NCI-H2081 treated with DMSO at 0.1 percent for 48 hours (cell line): ENCODE measurements at places on chromosomes 6 and 20.

DNA sequence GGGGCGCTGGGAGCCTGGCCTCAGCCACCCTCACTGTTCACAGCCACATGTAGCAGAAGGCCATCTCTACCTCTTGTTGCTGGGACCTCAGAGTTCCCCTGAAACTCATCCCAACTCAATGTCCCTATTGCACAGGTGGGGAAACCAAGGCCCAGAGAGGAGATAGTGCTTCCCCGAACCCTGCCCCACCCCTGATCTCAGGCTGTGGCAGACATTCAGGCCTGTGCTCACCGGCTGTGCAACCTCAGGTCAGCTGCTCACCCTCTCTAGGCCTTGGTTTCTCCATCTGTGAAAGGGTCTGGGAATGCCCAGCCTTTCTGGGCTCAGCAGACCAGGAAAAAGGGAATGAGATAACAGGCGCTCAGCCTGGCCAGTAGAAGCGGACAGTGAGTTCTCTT is 6.4 kb upstream of the SLC52A3 start:
- no peak for DNase-seq

DNA sequence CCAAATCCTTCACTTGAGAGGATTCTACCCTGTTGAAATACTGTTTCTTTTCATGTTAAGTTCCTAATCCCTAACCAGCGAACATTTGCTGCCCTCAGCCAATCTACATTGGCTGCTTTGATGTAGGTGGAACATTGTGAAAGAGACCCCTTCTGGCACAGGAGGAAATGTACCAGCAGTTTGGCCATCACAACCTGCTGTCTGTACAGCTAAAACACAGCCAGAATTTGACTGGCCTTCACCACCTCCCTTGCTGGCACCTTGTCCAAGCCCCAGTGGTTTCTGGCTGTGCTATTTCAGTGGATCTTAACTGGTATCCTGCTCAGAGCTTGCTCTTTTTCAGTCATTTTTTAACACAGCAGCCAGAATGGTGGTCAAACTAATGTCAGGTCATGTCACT is 202.1 kb upstream of the EPHA7 start:
- no peak for DNase-seq

- no peak for DNase-seq
These were observed 6.6 kb upstream of the CCR6 start for GRCh38 chr6:167116109-167116837.

DNA sequence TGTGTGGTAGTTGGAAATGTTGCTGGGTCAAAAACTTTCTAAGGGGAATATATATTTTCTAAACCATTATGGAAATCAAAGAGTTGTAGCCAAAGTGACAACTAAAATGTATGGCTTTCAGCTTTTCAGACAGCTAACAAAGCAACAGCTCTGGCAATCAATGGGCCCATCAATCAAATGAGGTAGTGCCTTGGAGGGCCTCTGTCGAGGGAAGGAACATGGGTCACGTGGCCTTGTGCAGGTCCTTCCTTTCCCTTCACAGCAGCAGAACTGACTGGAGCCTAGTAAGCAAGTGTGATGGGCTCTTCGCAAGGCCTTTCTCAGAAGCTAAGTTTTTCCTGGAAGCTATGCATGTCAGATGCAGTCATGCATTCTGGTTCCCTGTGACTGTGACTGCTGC is 17.9 kb downstream of the FAXC start:
- no peak for DNase-seq

GRCh38 chr6:53539561-53539960 is 5.3 kb downstream of the GCLC start:
- DNase-seq: no peak

- no peak for DNase-seq
These were observed 147.9 kb downstream of the HAO1 start for GRCh38 chr20:7792150-7792869.

DNA sequence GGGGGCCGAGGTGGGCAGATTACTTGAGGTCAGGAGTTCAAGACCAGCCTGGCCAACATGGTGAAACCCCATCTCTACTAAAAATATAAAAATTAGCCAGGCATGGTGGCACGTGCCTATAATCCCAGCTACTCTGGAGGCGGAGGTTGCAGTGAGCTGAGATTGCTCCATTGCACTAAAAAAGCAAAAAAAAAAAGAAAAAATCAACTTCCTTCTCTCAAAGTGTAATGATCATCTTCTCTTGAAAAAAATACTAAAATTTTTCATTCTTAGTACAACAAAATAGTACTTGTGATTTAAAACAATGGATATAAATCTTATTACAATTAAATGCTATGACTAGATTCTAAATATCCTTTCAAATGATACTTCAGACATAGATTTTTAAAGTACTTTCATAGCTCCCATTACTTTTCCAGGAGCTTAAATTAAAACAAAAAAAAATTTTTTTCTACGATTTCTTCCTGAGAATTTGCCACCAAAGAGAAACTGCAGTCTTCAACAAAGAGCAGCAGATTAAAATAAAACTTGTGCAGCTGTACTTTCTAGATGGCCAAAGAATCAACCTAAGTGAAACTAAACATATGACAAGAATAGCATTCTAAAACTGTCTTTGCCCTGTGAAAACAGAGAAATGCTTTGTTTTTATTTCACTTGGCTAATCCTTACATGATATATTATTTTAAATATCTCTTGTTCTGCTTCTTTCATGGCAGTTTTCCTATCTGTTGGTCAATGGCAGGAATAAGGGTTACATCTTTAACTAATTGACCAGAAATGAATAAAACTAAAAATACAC is 75.2 kb downstream of the MAP3K5 start:
- DNase-seq: no peak

GRCh38 chr6:146546443-146547043 is 2.9 kb downstream of the RAB32 start:
- DNase-seq: no peak

DNA sequence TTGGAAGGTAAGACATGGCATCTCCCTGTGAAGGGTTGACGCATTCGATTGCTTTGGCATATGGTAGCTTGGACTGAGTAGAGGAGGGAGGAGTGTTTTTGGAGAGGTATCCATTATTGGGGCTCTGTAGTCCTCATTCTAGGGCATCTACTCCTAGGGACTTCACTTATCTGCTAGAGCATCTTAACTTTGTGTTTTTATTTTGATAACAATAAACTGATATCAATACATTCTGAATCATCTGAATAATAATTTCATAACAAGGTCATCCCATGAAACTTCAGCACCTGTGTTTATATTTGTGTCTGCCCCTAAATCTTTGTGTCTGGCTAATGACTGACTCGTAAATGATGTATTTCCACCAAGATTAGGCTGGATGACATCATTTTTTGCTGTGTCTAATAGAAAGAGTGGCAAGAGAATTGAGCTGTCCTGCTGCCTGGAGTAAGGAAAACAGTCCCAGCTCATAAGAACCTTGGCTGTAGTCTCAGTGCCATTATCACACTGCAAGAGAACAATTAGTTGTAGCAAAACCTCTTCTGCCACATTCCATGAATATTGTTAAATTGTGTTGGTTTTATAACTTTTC is 288.5 kb downstream of the PRL start:
- DNase-seq: no peak

- DNase-seq: no peak
These were observed 1307.0 kb upstream of the GJE1 start for GRCh38 chr6:140825731-140826130.

DNA sequence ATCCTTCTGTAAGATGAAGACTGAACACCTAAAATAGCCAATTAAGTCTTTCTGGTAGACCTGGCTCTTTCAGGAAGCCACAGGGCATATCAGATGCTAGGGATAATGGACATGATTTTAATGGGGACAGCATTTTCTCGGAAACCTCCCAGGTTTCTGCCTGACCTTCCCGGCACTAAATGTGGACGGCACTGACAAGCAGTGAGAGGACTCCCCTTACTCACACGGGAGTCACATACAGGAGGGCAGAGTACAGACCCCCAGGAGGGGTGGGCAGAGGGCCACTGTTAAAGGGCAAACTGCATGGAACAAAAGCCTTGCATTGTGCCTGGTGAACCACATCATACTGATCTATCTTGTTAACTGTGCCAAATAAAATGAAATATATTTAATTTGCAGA is 19.9 kb downstream of the PSMG4 start:
- no peak for DNase-seq

DNA sequence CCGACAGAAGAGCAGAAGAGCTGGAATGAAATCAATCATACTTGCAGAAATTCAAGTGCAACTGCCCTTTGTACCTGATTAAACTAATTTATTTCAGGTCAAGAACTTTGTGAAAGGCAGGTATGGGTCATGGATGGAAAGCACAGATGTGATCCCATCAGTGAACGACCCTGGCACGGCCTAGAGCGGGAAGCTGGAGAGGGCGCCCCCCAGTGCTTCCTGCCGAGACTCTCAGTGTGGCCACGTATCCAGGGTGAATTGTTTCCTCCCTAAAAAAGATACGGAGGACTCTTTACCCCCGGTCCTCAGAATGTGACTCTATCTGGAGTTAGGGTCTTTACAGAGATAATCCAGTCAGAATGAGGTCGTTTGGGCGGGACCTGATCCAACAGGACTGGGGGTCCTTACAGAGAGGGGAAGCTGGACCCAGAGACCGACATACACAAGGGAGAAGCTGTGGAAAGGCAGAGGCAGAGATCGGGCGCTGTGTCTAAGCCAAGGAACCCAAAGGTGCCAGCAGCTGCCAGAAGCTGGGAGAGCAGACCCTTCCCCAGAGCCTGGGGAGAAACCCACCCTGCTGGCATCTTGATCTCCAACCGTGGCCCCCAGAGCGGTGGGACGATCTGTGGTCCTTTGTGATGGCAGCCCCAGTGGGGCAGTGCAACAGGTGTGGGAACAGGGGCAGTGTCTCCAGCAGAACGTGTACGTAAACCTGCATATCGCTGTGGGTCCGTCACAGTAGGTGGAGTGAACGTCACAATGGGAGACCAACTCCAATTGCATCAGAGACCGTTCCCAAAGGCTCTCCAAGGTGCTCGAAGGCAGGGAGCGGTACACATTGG is 91.9 kb downstream of the TAF4 start:
- no peak for DNase-seq

DNA sequence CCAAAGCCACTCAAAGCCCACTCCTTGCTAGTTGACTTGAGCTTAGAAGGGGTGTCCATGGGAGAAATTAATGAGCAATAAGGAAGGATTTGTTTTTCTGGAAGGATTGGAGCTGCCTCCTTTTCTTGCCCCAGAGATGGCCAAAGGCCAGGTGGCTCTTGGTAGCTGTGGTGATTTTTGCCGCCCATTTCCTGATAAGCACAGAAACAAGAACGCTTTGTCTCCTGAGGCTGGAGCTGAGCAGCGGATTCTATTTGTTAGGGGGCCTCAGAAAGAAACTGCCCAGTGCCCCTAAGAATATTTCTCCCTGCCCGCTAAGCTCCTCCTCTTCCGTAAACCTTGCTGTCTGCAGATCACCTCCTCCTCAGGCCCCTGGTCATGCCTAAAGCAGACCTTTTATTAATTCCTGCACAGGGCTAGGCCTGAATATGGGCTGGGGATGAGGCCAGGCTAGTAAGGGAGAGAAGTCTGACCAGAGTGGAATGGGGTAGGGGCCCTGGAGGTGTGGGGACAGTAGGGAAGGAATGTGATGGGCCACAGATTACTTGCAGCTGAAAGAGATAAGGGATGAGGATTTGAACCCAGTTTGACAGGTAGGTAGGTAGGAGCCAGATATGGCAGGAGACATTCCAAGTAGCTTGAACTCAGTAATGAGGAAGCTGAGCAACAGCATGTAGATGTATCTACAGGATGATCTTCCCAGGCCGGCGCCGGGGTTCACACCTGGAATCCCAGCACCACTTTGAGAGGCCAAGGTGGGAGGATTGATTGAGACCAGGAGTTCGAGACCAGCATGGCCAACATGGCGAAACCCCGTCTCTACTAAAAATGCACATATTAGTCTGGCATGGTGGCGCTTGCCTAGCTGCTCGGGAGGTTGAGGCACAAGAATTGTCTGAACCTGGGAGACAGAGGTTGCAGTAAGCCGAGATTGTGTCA is 71.2 kb upstream of the NAA20 start:
- no peak for DNase-seq

DNA sequence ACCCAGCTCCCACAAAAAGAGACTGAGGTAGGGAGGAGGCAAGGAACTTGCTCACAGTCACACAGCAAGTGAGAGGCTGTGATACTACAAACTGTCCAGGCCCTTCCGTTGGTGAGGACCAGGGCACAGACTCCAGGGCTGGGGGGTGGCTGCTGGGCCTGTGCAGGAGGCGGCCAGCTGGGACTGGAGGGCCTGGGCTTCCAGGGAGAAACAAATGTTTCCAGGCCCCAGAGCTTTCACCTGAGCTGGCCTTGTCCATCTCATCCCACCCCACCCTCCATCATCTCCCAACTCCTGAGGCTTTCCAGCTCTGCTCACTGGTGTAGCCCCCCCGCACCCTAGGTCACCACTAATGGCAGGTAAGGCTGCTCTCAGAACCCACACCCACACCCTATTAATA is 86.0 kb downstream of the GRM4 start:
- no peak for DNase-seq

GRCh38 chr20:61731363-61732181 is 334.1 kb downstream of the TAF4 start:
- DNase-seq: no peak

- no peak for DNase-seq
These were observed 28.2 kb upstream of the FUCA2 start for GRCh38 chr6:143539734-143540133.

DNA sequence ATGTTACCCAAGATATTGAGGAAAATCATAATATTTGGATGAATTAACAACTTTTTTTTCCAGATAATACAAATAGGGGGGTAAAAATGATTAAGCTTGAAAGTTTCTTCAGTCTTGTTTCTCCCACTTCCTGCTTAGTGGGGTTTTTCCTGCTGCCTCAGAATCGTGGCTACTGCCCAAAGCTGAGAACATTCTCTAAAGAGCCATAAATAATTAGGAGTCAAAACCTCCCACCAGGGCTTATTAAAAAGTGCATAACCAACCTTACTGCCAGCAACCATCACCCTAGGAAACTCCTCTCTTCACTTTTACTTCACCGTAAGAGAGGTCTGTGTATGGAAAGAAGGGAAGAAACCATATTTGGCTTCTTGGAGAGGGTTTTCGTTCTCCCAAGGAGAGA is 9.0 kb upstream of the LCA5 start:
- no peak for DNase-seq

DNA sequence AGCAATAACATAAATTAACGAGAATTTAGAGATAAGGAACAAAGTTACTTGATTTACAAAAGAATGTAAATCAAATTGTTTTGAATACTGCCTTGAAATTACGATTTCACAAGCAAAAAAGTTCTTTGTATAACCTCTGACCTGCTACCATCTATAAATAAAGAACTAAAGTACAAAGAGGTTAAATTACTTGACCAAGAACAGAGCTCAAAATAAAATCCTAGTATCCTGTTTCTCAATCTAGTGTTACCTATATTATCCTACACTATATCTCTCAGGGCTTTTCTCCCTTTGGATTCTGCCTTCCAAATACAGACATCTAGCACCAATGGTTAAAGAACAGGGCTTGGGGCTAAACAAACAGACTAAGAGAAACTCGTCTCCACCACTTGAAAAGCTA is 43.8 kb downstream of the PLN start:
- no peak for DNase-seq
